ENCODE measurements at places on chromosomes 2 and 18.

DNA sequence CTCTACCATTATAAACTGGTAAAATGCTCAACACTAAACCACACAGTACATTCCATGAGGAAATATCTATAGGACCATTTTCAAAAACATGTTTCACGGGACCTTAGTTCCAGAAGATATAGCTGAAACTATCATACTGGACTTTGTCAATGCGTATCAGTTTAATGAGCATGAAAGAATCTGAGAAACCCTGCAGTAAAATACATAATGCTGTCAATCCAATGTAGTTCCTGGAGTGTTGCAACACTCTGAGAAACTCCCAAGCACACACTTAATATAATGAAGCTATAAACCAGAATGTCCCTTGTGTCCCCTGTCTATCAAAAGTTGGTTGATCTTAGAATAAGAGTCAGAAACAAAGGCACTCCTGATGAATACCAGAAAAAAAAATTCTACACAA is 16.2 kb downstream of the IWS1 start:
- DNase-seq: no peak

DNA sequence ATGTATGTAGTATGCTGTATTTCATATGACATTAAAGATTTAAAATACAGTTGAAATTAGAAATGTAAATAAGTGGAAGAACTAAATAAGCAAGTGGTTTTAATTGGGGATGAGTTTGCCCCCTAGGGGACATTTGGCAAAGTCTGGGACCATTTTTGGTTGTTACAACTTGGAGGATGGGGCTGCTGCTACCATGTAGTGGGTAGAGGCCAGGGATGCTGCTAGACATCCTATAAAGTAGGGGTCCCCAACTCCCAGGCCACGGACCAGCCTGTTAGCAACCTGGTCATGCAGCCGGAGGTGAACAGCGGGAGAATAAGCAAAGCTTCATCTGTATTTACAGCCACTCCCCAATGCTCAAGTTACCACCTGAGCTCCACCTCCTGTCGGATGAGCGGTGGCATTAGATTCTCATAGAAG is 27.9 kb upstream of the ASNSD1 start:
- DNase-seq: no peak

DNA sequence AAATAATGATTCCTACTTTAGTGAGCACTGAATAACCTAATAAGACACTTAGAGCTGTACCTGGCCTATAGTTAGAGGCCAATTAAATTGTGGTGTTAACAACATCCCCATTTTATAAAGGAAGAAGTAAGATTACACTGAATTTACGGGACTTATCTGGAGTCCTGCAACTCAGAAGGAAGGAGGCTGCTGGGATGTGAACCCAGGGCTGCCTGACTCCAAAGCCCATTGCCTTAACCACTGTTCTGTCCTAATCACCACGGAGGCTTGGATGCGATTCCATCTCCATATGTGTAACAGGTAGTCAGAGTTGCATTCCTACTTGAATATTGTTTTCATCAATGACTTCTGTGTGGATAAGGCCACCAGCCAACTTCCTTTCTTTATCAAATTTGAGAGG is 168.9 kb downstream of the SOCS6 start:
- no peak for DNase-seq

GRCh38 chr2:128286011-128286721 is 32.5 kb downstream of the HS6ST1 start:
- no peak for DNase-seq

DNA sequence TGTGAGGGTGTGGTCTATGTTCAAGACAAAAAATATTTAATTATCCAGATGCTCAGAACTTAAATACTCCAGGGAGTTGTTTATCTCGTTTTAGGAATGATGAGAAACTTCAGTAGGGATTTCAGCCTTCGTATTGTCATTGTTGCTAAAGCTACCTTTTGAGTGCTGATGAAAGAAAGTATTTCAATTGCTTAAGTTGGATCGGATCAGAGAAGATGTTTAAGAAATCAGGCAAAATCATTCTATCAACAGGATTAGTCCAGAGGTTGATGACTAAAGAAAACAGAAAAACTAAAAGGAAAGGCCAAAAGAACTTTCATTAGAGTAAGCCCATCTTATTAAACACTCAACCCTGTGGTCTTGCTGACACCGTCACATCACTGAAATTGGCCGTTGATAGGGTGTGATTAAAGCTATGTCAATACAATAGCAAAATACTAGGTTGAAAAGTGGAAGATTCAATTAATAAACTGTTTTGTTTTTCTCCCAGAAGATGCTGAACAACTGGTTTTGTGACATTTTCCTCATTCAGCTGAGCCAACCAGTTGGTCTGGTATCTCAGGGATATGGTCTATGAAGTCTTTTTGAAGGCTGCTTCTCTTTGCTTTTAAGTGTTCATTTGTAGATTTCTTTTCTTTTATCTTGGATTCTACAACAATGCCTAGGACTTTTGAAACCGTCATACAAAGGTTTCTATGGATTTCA is 551.7 kb downstream of the SLC4A3 start:
- DNase-seq: no peak

- DNase-seq: no peak
These were observed 20.5 kb downstream of the ODC1 start for GRCh38 chr2:10427618-10427949.

GRCh38 chr18:45954070-45954934 is 12.8 kb downstream of the EPG5 start:
- DNase-seq: no peak

GRCh38 chr2:23803264-23803964 is 123.5 kb downstream of the ATAD2B start:
- no peak for DNase-seq

DNA sequence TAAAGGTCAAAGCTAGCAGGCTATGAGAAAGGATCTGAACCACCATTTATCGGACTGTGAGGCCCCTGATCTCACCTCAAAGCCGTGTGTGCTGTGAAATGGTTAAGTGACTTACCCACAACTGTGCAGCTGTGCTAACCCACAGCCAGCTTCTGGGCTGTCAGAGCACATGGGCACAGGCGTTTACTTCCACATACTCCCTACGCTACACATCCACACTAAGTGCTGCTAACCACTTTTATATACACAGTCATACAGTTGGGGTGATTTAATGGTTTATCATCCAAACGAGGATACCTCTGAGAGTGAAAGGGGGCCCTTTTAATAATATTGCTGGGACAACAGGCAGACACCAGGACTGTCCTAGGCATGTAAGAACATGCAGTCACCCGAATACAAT is 37.3 kb downstream of the CYRIA start:
- no peak for DNase-seq

DNA sequence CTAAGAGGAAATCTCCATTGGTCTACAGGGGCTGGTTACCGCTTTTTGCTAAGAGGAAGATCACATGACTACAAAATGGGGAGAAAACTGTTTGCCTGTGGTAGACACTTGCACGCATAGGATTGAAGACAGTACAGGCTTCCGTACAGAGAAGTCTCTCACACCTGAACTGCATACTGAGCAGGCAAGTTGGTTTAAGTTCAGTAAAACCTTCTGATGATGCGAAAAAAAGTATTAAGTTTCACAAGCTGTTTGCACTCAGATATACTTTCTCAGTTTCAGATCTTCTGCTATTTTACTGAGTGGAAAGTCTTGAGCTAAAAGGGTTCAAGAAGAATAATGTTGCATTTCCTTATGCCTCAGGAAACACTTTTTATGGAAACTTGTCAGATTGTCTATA is 292.2 kb upstream of the MC4R start:
- DNase-seq: no peak

DNA sequence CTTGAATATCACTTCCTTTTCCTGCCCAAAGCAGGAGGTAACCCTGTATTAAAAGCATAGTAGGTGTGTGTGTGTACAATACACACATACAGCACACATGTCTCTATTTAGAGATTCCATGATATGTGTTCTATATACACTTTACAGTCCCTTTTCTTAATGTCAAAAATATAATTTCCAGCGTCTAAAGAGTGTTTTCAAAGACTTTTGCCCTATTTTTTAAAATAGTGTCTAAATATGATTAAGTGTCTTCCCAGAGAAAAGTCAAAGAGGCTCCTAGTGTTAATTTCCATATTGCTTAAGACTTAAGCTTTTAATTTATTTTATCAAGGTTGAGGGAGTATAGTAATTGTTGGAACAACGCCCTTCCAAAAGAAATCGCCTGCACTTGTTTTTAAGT is 420.3 kb upstream of the POU3F3 start:
- no peak for DNase-seq

GRCh38 chr2:63050334-63051041 is at the start of gene OTX1:
OTX1 (plus strand) TSS chr2:63050830; CDS start chr2:63052991, 2,161 bp downstream.
- DNase-seq: peak; percentile 50

DNA sequence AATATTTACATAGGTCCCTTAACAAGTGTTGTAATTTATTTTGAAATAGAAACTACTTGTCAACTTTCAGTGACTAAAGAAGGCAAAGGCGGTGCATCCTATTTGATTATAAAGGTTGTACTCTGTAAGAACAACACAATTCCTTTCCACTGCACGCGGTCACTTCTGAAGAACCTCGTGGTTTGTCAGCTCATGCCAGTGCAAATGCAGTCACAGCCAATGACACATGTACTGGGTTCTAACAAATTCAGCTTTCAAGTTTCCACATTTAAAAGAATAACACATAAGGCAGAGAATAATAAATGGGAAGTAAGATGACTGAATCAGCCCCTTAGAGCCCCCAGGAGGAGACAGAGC is 39.7 kb downstream of the CYB5A start:
- no peak for DNase-seq

DNA sequence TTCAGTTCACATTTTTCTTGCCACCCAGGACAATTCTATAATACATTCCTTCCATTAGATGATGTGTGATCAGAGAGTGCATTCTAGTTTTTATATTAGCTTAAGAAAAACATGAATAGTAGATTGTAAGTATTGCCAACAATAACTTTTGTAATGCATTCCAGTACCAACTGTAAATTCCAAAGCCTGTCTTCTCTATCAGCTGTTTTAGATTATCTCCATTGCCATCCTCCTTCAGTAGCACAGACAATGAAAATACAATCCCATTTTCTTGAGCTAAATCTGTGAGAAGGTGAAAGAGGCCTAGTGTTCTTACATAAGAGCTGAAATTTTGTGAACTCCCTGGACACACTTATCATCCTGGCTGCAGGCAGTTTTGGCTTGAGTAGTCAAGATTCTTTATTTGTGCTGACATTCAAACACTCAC is 103.9 kb downstream of the CCBE1 start:
- no peak for DNase-seq

DNA sequence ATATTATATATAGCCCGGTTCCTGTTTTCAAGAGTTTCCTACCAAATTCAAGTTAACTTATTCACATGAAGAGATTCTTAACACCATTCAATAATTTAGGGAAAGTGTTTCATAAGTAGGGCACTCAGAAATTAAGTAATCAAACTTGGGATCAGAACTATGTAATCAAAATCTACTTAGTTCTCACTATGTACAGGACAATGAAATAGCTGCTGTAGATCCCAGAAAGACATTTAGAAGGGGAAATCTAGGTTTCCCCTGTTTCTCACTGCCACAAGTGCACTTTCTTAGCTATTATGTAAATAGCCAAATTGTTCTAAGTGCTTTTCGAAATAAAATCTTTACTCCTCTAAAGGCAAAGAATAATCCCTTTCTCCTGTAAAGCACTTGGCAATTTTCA is 493.6 kb upstream of the SETBP1 start:
- DNase-seq: no peak

GRCh38 chr2:230872968-230873660 is 8.4 kb downstream of the ITM2C start:
- DNase-seq: no peak

- DNase-seq: no peak
These were observed 110.9 kb upstream of the RMP24 start for GRCh38 chr18:35861367-35862118.

DNA sequence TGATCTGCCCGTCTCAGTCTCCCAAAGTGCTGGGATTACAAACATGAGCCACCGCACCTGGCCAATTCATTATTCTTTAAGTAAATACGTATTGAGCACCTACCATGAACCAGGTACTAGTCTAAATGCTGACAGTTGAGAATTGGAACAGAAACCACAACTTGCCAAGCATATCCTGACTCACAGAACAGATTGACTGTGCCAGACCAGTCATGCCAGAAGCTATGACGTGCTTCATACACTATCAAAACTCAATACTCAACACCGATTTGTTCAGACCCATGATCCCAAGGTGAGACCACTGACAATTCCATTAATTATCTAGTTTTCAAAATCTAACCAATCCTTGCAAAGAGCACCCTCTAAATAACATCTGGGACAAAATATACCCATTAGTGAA is 148.6 kb downstream of the B3GNT2 start:
- no peak for DNase-seq

DNA sequence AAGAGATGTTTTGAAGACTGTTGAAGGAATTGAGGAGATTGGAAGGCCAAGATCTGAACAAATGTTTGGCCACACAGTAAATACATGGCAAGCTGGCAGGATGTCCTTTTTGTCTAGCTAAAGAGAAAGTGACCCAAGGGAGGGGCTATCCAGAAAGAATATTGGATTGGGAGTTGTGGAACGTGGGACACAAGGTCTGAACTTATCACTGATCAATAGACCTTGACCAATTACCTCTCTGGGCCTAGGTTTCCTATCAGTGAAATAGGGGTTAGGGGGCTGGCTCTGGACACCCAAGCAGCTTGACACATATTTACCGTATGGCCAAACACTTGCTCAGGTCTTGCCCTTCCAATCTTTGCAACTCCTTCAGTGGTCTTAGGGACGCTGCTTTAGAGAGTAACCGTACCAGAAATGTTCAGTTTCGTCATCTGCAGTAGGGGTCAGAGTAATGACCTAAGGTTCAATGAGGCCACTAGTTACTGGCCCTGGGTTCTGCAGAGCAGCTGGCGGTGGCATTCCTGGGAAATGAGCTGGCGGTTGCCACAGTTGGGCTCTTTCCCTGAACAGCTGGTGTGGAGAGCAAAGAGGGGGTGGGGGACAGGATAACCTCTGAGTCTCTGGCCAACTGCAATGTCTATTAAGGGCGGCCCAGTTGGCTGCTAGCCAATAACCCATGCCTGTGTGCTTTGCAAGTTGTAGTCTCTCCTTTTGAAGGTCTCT is 70.1 kb upstream of the STPG4 start:
- DNase-seq: peak; percentile 77

DNA sequence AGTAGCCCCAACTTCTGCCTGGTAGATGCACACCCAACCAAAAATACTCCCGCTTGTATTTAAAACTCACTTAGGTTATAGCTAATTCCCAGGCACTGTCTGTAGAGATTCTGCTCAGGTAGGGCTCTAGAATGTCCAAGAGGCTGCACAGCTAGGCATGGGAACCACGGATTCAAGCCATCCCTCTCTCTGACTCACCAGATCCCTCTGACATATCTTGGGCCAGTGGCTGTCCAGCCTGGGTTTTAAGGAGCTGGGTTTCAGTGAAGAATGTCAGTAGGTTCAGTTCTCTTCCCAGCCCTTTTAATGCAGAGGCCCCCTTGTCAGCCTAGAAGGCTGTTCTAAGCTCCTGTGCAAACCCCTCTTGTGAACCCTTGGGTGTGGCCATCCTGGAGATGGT is 15.9 kb upstream of the IL1R1 start:
- DNase-seq: no peak

- DNase-seq: no peak
These were observed 72.1 kb upstream of the GULP1 start for GRCh38 chr2:188219541-188219940.

GRCh38 chr2:28322981-28323396 is 69.7 kb upstream of the FOSL2 start:
- DNase-seq: no peak
